ENCODE measurements at places on chromosomes 7 and 10.

DNA sequence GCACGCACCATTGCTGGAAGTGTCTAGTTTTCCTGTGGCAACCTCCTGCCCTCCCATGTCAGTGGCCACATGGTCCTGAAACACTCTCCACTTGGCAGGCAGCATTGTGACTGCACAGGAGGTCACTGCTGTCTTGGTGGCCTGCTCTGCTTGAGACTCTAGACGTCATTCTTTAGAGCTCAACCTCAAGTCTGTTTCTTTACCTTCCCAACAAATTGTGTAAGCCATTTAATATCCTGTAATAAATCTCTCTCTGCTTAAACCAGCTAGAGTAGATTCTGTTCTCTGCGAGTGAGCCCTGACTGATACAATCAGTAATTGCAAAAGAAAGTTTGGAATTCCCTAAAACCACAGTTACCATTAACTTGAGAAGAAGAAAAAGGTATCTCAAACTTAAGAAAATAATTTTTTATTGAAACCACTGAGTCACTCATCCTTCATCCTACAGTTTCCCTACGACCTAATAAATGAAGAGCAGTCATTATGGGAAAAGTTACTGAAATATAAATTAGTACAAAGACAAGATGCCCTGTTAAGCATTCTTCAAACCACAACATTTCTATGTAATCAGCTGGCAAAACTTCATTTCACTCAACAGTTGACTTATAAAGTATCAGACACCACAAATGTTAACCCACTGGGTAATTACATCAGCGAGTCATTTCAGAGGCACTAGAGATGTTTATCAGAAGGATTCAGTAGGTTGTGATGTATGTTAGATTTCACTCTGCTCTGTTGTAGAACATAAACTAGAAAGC is 18.0 kb downstream of the SLC25A13 start:
- DNase-seq: no peak

- no peak for DNase-seq
These were observed 32.2 kb downstream of the MRPS33 start for GRCh38 chr7:140982508-140982907.

DNA sequence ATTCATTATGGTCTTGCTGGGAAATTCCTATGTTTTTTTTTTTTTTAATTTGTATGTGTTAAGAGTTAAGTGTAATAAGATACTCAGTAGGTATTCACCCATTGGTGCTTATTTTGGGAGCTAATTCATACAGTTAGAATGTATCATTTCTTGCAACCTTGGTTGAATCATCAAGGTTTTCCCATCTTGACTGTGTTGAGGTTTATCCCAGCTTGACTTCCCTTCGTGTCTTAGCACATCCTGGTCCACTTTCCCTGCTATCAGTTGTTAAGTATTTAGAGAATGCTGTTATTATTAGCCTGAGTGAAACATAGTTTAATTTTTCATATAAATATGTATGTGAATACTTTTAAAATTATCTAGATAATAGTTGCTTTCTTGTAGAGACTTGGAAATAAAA is 20.8 kb downstream of the RALA start:
- DNase-seq: no peak

GRCh38 chr7:1505731-1506550 is 1.8 kb upstream of the INTS1 start:
- DNase-seq: no peak

DNA sequence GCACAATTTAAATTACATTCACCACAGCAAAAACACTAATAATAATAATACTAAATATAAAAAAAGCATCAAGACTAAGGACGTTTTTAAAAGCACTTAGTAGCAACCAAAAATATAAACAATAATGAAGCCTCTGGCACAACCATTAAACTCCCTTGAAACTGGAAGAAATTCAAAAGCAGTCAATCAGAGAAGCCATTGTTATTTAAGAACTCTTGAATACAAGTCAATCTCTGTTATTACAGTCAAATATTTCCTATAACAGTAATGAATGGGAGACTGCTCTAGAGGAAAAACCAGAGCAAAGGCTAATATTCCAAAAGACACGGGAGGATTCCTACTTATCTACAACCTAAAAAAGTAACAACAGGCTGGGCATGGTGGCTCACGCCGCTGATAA is 164.2 kb downstream of the KMT2E start:
- DNase-seq: no peak

GRCh38 chr10:119514819-119515218 is 27.7 kb downstream of the RGS10 start:
- no peak for DNase-seq

GRCh38 chr7:130697820-130698219 is 11.5 kb upstream of the TSGA13 start:
- no peak for DNase-seq

- no peak for DNase-seq
These were observed 218.8 kb upstream of the CELF2 start for GRCh38 chr10:10798864-10799192.

GRCh38 chr7:114663502-114663901 is 248.9 kb downstream of the FOXP2 start:
- no peak for DNase-seq
